ENCODE measurements at places on chromosomes 3 and 15.
A peak's percentile ranks its signal among the peaks of the same experiment; 100 is the strongest.

DNA sequence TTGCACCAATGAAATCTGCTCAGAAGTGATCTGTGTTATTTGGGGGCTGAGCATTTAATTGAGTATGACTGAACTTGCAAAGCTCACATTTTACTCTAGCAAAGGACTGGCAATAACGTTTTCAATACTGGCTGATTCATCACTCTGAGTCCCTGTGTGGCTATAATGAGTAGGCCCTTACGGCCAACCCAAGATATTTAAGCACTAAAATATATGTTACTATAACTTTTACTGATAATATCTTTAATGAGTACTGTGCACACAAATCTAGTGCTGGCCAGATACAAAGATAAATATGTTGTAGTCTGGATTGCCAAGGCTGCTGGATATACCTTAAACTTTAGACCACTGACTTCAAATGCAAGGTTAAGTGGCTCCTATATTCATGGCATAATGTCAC lies 436.4 kb upstream of the KCNMB2 start:
- DNase-seq, result no peak

- DNase-seq, result peak; percentile 46
Observed at GRCh38 chr3:11155341-11156025, 1.2 kb downstream of the HRH1 start.

GRCh38 chr15:27808182-27808581 lies 290.9 kb downstream of the OCA2 start:
- no peak for DNase-seq

- DNase-seq, result no peak
Observed at GRCh38 chr3:192831801-192832347, 85.8 kb downstream of the MB21D2 start.

GRCh38 chr15:63388511-63388910 lies 6.9 kb upstream of the CA12 start:
- no peak for DNase-seq

GRCh38 chr3:107468782-107469181 lies 54.0 kb upstream of the BBX start:
- no peak for DNase-seq

GRCh38 chr15:70687482-70687881 lies 75.9 kb downstream of the UACA start:
- no peak for DNase-seq

- no peak for DNase-seq
Observed at GRCh38 chr3:37531066-37531720, 330.5 kb upstream of the CTDSPL start.

GRCh38 chr3:70899816-70900215 lies 587.4 kb upstream of the MDFIC2 start:
- DNase-seq, result no peak

DNA sequence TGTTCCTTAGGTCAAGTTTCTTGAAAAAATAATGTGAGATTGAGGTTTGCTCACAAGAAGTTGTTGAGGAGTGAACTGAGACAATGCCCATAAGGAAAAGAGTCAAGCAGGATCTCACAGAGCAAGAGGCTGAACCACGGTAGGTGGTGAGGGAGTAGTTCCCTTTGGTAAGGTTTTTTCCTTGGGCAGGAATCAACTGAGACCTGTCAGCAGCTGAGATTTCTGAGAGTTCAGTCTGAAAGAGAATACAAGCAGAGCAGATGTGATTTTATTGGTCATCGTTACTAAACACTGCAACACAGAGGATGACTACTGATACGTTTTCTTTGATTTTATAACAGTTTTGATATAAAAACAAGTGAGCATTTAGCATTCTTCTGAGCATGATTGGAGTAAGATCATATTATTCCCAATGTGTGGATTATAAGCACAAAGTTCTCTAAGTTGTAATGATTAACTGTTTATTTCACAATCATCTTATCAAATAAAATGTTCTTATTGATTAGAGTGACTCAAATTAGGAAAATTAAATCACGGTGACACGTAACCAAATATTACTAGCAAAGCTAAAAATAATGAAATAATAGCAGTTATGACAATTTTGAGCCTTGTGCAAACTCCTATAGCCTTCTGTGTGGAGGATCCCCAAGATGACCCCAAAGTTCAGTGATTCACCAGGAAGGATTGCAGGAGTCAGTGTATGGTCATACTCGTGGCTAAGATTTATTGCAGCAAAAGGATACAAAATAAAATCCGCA lies 346.2 kb upstream of the ZNF717 start:
- DNase-seq, result no peak

- no peak for DNase-seq
Observed at GRCh38 chr3:131840156-131840797, 194.5 kb downstream of the CPNE4 start.

DNA sequence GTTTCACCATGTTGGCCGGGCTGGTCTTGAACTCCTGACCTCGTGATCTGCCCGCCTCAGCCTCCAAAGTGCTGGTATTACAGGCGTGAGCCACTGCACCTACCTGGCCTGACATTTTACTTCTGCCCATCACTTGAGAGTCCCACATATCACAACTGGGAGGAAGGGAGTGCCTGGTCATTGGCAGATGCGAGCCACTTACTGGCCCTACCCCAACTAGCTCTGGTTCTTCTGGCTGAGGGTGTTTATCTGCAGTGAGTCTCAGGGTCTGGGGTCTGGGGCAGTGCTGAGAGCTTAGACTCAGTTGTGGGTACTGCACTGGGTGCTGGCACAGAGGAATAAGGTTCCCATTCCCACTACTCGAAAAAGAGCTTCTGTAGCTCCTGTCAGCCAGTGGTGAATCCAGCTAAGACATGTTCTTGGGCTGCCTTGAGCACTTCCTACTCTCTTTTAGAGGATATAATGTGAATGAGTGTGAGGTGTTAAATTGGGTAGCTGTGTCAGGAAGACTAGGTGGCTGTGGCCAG lies 30.2 kb downstream of the DAG1 start:
- DNase-seq, result no peak

- DNase-seq, result no peak
Observed at GRCh38 chr3:145197051-145197820, 963.7 kb downstream of the PLOD2 start.

GRCh38 chr3:42173307-42173706 lies 82.2 kb downstream of the TRAK1 start:
- DNase-seq, result no peak

DNA sequence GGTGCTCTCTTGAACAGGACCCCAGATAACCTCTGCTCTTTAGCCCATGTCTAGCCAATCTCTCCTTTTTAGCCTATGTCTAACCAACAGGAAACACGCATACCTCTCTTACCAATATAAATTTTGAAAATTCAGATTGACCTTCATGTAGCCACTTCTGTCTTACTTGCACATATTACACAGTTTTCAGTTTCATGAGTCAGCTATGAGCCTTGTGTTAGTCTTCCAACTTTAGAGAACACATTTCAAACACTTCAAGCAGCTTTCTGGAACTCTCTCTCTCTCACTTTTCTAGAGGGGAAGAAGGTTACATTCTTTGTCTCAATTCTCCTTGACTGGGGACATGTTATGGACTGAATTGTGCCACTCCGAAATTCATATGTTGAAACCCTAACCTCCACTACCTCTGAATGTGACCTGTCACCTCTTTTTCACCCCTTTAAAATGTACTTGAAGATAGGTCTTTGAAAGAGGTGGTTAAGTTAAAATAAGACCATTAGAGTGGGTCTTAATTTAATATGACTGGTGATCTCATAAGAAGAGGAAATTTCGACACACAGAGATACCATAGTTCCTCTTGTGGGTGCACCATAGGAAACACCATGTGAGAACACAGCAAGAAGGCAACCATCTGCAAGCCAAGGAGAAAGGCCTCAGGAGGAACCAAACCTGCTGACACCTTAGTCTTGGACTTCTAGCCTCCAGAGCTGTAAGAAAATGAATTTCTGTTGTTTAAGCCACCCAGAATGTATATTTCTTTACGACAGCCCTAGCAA lies 480.3 kb upstream of the ALCAM start:
- no peak for DNase-seq

DNA sequence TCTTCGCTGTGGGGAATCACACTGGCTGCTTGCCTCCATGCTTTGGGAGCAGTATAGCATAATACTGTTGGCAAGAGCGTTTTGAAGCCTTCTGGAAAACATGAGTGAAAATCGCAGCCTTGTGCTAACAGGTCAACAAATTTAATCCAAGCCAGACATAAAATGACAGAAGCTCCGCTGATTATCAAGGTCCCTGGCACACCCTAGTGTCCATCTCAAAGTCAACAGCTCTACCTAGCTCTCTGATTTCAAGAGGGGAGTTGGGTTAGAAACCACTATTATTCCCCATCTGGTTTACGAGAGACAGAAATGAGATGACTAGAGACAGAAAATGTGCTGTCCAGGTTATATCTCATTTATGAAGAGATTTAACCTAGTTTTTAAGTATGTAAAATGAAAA lies 73.6 kb upstream of the MDFIC2 start:
- DNase-seq, result no peak

- DNase-seq, result no peak
Observed at GRCh38 chr15:39976291-39977274, 42.7 kb downstream of the EIF2AK4 start.

DNA sequence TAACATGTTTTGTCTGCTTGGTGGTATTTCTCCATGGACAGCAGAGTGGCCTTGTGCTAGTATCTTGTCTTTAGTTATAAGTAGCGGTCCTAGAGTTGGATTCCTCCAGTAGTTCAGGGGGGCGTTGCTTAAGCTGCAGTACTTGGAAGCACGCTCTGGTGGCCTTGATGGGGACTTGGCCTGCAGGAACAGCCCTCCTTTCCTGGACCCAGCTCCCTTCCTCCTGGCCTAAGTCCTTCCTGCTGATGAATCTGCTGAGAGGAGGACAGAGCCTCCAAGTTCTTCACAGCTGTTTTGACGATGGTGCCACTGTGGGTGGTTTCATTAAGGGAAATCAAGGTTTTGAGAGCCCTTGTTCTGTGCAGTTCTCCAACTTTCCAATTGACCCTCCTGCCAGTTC lies 38.6 kb upstream of the SEC22A start:
- DNase-seq, result no peak

GRCh38 chr3:109132801-109133473 lies 3.6 kb upstream of the C3orf85 start:
- DNase-seq, result no peak

DNA sequence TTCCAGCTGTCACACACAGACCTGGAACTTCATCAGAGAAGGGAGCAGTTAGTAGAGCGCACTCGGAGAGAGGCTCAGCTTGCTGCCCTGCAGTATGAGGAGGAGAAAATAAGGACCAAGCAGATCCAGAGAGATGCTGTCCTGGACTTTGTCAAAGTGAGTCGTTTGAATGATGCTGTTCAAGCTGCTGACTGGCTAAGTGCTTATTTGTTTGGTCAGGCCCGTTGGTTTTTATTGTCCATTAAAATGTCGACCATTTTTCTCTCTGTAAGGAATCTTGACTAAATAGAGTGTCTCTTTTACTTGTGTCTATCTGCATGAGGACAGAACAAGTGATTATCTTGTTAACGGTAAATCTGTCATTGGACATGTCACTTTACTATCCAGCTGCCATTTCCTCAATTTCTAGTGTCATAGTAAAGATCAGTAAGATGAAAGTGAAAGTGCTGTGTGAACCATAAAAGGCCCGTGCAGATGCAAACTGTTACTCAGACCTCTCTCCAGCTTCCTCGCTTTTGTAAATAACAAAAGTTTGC lies 56.9 kb downstream of the LRCH3 start:
- DNase-seq, result no peak

GRCh38 chr3:143875546-143875945 lies 27.3 kb upstream of the SLC9A9 start:
- DNase-seq, result no peak

- no peak for DNase-seq
Observed at GRCh38 chr3:73228437-73228836, 167.0 kb downstream of the EBLN2 start.

DNA sequence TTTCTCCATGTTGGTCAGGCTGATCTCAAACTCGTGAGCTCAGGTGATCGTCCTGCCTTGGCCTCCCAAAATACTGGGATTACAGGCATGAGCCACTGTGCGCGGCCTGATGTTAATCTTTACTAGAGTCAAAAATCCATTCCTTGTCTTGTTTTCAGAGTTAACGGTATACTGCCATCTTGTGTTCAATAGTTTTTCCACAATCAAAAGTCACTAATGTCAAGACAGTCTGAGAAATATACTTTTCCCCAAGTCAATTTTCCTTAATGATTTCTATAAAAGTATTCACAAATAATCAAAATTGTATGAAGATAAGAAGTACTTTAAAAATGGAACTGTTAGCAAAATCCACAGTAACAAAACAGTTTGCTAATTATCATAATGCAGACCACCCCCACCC lies 8.5 kb downstream of the CRBN start:
- DNase-seq, result peak; percentile 0

DNA sequence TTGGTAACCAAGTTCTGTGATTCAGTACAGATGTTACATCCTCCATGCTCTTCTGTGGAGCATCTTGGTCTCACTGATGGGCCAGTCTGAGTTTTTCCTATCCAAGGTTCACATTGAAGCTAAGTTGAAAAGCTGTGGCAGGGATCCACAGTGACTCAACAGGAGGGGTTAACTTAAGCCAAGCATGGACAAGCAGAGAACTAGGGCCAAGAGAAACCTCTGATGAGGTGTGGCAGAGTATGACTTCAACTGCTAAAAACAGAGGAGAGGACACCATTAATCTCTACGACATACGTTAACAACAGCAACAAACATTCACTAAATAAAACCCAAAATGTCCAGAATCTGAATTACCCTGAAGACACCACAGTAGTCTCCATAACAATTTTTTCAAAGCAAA lies 268.1 kb upstream of the UBE2E2 start:
- DNase-seq, result no peak

DNA sequence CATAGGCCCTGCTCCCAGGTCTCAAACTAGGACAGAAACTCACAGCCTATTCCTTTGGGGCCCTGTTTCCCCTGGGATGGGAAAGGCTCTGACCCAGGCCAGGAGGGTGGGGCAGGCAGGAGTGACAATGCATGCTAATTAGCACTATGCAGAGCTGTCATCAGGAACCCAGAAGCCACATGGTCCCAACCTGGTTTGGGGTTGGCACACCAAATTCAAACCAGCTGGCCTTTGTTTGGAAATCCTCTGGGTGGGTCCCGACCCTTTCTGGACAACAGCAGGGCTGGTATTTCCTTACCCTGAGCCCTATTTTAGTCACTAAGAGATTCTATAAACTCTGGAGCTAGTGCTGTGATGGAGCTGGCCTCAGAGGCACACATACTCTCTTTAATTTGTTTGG lies 166.2 kb downstream of the LRTM1 start:
- DNase-seq, result no peak

DNA sequence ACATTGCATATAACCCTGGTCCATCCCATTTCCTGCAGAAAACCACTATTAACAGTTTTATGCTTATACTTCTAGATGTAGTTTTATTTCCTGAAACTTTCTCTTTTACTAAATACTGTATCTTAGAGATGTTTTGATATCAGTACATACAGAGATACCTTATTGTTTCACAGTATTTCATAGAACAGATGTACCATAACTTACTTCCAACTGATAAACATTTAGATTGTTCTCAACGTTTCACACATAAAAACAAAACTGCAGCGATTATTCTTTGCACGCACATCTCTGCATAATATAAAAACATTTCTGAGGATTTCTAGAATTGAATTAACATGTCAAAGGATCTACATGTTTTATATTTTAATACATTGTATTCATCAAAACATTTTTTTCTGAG lies 2.6 kb downstream of the ZNF80 start:
- no peak for DNase-seq
